Activated T-helper 17 cell treated with anti-CD3 and anti-CD28 coated beads, Interleukin-2, amount 50 U/mL, for 72 hours (primary cell): ENCODE measurements at places on chromosomes 13 and 19. TPM values are rescaled to one million over a fixed set of nuclear protein-coding genes. Genes with fewer than 3 reads are reported as not detected.
A peak's percentile ranks its signal among the peaks of the same experiment; 100 is the strongest.

- H3K4me1 ChIP-seq: no peaks in the 10 kb centered on the region
- ATAC-seq: no peak
- H3K27me3 ChIP-seq: peaks cover 13% of the 10 kb centered on the region
- no peak overlapping the region for H3K27ac ChIP-seq
These were observed 2.3 kb upstream of the EFNA2 start for GRCh38 chr19:1283207-1283916.

GRCh38 chr13:102928941-102929675, 83.3 kb downstream of the ERCC5 start:
- H3K36me3 ChIP-seq: no peaks in the 10 kb centered on the region
- no peak overlapping the region for H3K4me3 ChIP-seq
- H3K27me3 ChIP-seq: peaks cover 16% of the 10 kb centered on the region
- H3K4me1 ChIP-seq: peaks cover 4% of the 10 kb centered on the region
- ATAC-seq: no peak

GRCh38 chr13:42384265-42384664, 112.3 kb downstream of the AKAP11 start:
- peak overlapping the region; percentile 39 for H3K27ac ChIP-seq
- ATAC-seq: no peak
- peaks cover 13% of the 10 kb centered on the region for H3K4me1 ChIP-seq
- no peaks in the 10 kb centered on the region for H3K36me3 ChIP-seq
- H3K4me3 ChIP-seq: no peak overlapping the region

GRCh38 chr13:45349438-45349837, 8.5 kb upstream of the TPT1 start:
- peaks cover 4% of the 10 kb centered on the region for H3K4me1 ChIP-seq
- H3K36me3 ChIP-seq: peaks cover 96% of the 10 kb centered on the region
- peak overlapping the region; percentile 73 for H3K27ac ChIP-seq
- no peak overlapping the region for H3K4me3 ChIP-seq

The MCEMP1 gene
- not detected for total RNA-seq
